ENCODE measurements at places on chromosomes 4 and X.
A peak's percentile ranks its signal among the peaks of the same experiment; 100 is the strongest.

GRCh38 chr4:87506974-87507701, 22.0 kb downstream of the SPARCL1 start:
- DNase-seq: no peak

GRCh38 chr4:152936446-152937335, 568 bp downstream of the FHDC1 start:
- peak; percentile 78 for DNase-seq

GRCh38 chr4:89283226-89284009, 24.2 kb downstream of the GPRIN3 start:
- peak; percentile 55 for DNase-seq

DNA sequence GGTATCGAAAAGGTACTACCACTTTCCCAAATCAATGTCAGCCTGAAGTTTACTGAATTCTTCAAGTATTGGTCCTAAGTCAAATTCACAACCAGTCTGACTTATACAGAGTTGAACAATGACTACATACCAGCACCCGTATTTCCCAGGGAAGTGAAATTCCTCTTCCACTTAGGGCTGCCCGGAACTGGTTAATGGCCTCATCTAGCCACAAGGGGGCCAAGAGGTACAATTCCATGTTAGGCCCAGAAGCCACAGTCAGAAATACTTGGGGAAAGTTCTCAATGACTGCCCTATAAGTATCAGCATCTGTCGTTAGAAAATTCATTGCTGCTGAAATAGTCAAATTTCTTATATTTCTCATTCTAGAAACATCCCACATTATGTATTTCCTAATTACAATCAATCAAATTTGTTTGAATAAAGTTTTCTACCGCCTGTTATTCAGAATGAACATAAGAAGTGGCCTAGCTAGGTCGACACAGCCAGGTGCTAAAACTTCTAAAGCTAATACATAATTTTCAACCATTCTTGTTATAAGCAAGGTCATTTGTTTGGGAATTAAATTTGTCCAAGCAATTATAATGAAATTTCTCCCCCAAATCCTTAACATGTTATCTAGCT, 5.6 kb upstream of the PCDH7 start:
- peak; percentile 83 for DNase-seq

DNA sequence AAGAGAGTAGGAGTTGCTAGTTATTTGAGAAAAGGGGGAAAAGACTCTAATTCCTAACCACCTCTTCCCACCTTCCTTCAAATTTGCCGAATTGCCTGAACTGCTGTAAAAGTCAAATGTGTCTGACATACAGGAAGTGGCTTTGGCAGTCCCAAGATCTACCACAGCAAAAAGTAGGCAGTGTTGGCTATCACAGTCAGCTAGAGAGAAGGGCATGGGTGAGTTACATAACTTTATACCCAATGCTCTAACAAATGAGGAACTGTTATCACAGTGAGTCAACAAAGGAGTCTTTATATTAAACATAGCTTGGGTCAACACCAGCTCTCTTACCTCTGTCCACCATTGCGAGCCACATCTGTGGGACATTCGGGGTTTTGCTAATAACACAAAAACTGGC, 2.4 kb upstream of the MBNL3 start:
- peak; percentile 57 for DNase-seq

GRCh38 chrX:31609130-31609529, 537.3 kb upstream of the FTHL17 start:
- no peak for DNase-seq

GRCh38 chr4:1766106-1767060, 26.7 kb upstream of the FGFR3 start:
- DNase-seq: peak; percentile 67

DNA sequence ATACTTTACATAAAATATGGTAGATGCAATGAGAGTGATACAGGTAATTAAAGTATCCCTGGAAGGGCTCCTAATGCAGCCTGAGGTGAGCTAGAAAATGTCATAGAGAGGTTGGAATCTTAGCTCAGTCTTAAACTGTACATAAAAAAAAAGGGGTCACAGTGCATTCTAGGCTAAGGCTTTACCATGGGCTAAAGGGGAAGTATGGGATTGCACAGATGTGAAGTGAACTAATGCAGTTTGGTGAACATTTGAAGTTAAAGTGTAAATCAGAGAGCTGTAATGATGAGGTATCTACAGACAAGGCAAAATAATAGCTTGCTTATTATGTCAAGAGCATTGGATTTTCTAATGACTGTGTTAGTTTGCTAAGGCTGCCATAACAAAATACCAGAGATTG, 405.9 kb downstream of the ADGRL3 start:
- DNase-seq: no peak

DNA sequence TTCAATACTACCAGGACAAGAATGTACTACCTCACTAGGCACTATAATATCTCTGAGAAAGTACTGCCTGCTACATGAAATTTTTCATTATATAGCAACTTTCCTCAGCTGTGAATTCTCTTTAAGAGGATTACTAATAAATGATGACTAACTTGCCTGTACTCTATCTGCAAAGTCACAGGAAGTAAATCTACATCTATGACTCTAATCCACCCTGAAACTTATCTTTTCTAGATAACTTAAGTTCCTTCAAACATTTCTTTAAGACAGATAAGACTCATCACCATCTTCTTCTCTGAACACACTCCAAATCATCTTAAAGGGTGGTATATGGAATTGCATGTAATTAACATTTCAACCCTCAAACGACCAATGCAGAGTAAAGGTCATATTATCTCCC, 28.8 kb downstream of the RPS6KA3 start:
- no peak for DNase-seq

DNA sequence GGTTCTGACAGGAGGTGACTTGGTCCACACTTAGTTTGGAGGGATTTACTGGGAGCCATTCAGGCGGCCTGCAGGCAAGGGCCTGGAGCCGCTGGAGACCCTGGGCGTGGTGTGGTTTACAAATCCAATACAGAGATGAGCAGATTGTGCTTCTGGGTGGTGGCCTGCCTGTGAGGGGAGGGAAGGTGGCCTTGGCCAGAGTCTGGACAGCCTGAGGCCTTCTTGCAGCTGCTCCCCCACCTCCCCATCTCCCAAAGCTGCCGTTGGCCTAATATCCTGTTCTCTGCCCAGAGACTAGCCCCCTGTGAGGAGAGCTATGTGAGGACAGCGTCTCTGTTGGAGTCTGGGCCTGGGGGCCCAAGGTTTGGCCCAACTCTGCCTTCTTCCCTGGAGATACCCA, 163.9 kb upstream of the MAMLD1 start:
- DNase-seq: no peak

DNA sequence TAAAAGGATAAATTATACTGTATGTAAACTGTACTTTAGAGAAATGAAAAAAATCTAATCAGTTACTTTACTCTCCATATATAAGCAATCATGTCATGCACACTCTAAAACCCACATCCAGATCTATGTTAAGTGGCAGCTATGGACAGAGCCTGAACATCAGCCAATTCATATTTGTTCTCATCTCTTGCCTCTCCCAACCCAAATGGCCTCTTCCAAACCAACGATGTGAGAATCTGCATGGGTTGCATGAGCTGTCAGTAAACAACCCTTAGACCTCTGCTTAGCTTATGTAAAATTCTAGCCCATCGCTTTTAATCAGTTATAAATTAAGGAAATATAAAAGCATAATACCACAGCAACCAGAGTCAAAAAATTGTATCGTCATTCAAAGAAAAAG, 288.7 kb upstream of the INTU start:
- DNase-seq: no peak

- DNase-seq: peak; percentile 33
Observed at GRCh38 chrX:38233891-38234667, 13.4 kb upstream of the SRPX start.

DNA sequence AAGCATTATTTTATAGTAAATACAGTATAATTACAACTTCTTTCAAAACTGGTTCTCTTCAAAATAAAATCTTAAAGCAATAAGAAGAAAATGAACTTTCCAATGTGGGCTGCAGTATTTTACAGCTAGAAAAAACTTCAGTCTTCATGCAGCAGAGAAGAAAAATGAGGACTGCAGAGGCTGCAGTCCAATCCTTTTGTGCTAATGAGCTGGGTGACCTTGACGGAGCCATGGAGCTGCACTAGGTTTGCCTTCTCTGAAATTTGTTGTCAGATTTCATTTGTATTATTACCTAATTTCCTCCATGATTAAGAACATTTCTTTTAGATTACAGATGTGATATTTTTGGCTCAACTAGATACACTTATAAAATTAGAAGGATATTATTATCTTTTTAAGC, 245.2 kb upstream of the ADAMTS3 start:
- no peak for DNase-seq

DNA sequence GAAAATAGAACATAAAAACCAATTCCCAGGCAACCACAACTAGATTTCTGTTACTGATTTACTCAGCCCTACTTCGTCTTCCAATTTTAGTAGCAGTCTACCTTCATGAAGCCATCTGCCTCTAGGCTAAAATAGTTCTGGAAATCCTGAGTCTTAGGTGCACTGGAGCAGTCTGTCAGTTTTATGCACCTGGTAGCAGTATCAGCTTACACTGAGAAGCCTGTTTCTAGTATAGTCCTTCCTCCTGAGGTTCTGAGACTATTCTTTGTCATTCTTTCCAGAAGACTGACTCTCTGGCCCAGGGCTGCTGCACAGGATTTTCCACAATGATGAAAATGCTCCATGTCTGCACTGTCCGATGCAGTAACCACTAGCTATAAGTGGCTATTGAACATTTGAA, 16.9 kb upstream of the HPRT1 start:
- DNase-seq: no peak

- no peak for DNase-seq
Observed at GRCh38 chr4:67250131-67250896, 295.0 kb downstream of the CENPC start.

DNA sequence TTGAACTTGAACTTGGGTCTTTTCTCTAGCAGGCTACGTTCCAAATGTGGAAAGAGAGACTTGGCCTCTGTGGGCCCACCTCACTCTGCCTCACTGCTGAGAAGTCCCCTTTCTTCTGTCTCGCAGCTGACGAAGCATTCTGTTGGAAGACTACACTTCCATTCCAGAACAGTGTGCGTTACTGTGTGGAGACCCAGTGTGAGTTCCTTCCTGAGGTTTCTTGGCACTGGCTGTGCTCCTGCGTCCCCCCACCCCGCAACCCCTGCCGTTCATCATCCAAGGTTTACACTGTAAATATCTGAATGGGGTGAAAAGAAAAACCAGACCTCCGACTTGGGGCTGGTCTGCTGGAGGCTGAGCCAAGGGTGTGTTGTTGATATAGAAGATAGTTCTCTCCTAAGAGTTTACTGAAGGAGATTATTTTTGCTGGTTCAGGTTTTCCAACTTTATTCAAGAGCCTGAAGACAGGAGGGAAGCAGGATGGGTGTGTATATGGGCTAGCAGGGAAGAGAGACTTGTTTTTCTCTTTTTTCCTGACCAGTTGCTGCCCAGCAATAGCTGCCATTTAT, 34.7 kb downstream of the NHSL2 start:
- no peak for DNase-seq

- no peak for DNase-seq
Observed at GRCh38 chrX:39360101-39360500, 558.8 kb downstream of the MID1IP1 start.

GRCh38 chrX:149860445-149860844, 20.5 kb upstream of the MAGEA8 start:
- DNase-seq: no peak

DNA sequence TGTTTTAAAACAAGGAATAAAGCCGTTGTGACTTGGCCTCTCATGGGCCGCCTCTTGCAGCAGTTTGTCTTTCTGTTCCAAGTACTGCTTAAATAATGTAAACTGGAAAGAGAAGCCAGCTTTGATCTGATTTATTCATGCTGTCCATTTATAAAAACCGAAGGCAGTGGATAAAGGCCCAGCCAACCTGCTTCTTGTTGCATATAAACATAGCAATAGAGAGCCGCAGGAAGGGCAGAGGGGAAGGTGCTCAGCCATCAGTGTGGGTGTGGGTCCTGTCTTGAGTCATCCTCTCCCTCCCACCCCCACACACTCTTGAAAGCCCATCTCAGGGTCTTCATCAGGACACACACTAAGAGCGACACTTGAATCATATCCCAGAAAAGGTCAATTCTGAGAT, 187.9 kb upstream of the FAM9B start:
- DNase-seq: no peak

DNA sequence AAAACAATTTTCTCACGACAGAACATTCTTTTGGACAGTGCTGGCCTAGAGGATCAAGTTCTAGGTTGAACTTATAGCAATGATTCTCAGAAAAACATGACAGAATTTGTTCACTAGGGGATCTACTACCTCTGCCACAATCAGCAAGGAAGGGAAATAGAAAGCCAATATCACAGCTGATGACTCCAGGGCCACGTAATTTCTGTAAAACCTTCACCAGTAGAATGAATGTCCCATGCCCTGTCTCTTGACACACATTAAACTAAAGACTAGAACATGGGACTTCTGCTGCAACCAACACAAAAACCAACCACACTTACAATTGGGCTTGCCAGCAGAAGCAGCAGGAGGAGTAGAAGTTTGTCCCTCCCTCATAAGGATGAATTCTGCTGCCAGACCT, 86.0 kb upstream of the NPFFR2 start:
- DNase-seq: no peak

DNA sequence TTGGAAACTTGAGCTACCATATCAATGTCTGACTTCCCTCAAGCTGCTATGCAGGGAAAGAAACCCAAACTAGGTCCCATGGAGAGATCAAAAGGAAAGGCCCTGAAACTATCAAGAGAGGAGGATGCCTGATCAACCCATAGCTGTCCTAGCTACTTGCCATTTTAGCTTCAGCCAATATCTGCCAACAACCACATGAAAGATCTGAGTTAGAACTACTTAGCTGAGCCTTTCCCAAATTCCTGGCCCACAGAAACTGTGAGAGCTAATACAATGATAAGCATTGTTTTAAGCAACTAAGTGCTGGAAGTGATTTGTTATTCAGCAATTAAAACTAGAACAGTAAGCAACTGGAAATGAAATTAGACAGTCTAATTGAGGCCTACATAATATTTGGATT, 6.3 kb upstream of the ARHGEF38 start:
- no peak for DNase-seq

GRCh38 chrX:103932133-103932532, 30.3 kb upstream of the TMSB15B start:
- no peak for DNase-seq

- DNase-seq: peak; percentile 60
Observed at GRCh38 chrX:148500423-148501385, at the start of gene AFF2. Gene AFF2, plus strand, starts transcription at chrX:148500617. Its CDS starts 481 bp downstream, at chrX:148501098.

DNA sequence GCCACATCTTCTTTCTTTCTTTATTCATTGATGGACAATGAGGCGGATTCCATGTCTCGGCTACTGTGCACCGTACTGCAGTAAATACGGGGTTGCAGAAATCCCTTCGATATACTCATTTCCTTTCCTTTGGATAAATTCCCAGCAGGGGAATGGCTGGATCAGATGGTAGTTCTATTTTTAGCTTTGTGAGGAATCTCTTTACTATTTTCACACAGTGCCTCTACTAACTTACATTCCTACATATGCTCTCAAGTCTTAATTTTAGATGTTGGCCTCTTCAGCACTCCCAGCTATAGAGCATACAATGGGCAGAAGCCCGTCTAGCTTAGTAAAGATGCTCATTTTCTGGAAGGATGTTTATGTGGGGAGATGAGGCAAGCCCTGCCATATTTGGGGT, 317.4 kb downstream of the ASMT start:
- no peak for DNase-seq

GRCh38 chr4:94302191-94302590, 40.4 kb downstream of the HPGDS start:
- DNase-seq: no peak
